NCI-H510A treated with DMSO at 0.1 percent for 48 hours (cell line): ENCODE measurements at places on chromosomes 2 and 18.

DNA sequence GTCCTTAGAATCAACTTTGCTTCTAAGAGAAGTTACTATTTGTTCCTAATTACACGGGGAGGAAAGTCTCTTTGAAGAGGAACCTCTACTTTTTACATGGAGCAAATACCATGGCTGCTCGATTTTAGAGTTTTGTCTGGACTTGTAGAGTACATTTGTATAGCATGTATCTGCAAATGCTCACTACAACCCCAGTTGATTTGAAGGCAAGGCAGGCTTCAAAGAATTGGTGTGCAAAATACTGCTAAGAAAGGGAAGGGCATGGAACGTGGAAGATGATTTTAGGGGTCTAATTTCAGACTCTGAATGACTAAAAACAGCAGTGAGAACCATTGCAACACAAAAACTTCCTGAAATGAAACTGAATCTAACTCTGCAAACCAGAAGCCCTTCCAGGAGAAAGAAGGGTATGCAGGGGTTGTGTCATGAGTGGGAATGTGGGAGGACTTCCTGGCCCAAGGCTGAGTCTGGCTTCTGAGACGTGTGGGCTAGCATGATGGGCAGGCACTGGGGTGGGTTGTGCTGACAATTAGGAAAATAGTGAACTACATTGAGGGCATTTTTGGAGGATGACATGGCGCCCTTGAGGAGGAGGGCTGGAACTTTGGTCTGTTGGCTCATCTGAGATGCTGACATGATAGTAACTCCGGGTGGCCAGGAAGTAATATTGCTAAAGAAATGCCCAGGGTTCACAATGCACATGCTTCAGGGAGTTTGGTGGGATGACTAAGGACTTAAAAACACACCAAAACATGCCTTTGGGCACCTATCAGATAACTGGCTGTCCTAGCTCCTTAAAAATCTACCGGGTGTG, 18.9 kb upstream of the IL1R2 start:
- DNase-seq: no peak

DNA sequence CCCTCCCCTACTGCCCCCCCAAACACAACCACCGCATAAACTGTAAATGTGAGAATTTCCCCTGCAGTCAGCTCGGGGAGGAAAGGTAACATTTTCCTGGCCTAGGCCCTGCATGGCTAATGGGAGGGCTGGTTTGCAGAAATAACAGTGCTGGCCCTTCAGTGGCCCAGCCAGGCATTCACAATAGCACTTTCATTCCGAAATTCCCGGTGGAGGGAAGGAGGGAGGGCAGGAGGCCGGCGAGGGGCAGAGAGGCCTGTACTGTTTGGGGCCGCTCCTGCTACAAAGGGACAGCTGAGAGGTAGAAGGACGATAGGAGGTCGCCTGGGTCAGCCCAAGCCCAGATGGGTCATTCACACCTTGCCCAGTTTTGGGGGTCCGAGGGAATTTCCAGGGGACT, 11.3 kb downstream of the CYP26B1 start:
- DNase-seq: no peak

GRCh38 chr2:225171350-225171749, 129.1 kb upstream of the DOCK10 start:
- no peak for DNase-seq

- peak; percentile 19 for DNase-seq
These were observed 30.0 kb upstream of the IGFBP2 start for GRCh38 chr2:216603010-216603883.

DNA sequence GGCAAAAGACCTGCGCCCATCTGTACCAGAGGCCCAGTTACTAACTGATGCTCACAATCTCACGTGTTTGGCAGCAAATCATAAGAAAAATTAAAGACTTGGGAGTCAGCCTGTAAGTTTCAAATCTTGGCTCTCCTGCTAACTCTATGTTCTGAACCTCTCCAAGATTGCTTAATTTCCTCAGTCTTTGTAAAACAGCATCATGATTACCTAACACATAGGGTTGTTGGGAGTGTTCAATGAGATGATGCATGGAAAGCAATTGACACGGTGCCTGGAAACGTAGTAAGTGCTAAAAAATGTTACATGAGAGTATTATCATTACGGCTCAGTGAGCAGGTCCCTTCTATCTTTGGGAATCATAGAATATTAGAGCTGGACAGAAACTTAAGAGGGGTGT, 497.6 kb upstream of the TCF4 start:
- no peak for DNase-seq

- DNase-seq: no peak
These were observed 101.0 kb upstream of the NT5C1B start for GRCh38 chr2:18690342-18690741.

DNA sequence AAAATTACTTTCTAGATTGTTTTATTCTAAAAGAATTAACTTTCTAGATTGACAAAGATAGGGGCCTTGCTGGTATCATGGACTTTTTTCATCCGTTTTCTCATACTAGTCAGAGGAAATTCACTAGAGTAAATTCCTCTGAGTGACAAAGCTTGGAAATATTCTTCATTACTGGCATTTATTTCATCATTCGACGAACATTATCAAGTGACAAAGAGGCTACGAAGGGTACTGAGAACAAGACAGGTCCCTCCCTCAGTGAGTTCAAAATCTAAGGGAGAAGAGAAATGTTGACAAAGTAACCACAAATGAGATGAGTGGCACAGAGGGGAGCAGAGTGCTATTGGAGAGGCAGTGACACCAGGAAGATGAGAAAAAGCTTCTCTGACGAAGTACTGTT, 4.3 kb downstream of the EPG5 start:
- DNase-seq: no peak

GRCh38 chr18:75916624-75916982, 489.1 kb upstream of the SMIM21 start:
- no peak for DNase-seq

DNA sequence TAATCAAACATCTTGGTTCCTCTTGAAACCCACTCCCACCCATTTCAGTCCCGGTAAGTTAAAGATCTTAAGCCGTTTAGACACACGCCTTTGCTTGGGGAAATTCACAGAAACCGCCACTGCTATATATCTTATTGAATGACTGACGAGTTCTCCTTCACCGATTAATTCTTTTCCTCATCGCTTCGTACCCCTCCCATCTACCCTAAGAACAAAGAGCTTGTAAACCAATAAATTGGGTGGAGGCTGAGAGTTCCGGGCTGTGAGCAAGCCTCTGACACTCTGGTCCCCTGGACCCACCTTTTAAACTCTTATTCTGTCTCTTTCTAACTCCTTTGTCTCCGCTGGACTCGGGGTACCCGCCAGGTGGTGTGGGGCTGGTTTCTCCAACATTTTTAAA, 30.6 kb downstream of the TMEM131 start:
- no peak for DNase-seq

- DNase-seq: no peak
These were observed 160.2 kb upstream of the CCDC150 start for GRCh38 chr2:196479350-196479749.

- no peak for DNase-seq
These were observed 114.9 kb upstream of the XIRP2 start for GRCh38 chr2:166773308-166773949.

- no peak for DNase-seq
These were observed 91.3 kb upstream of the RAB27B start for GRCh38 chr18:54736981-54737380.

- DNase-seq: no peak
These were observed 146.3 kb downstream of the TDRD15 start for GRCh38 chr2:21270083-21270491.

DNA sequence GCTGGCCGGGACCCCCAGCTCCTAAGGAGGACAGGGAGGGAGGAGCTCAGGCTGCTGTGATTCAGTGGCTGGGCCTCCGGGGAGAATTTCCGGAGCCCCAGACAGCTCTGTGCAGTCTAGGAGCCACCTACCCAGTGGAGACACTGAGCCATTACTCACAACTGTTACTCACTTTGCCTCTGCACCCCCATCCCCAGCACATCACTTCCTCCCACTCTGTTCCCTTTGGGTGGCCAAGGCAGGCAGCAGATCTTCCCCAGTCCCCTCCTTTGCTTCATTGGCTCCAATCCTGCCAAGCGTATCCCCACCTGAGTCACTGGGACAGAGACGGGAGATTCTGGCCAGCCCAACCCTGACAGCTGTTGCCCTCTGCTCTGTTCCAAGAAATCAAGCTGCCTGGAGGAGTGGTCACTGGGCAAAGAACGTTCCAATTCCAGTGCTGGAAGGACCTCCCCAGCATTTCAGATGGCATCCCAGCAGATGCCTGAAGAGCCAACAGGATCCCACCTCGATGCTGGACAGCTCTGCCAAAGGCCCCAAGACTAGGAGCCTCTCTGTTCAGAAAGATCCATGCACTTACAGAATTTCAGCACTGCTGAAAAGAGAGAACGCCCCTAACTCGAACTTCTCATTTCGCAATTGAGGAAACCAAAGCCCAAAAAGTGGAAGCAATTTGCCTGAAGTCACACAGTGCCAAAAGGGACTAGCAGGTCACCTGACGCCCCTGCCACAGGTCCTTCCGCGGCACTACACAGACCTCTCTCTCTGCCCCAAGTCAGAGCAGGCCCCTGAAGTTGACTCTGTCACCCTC, 68.3 kb downstream of the TNS1 start:
- DNase-seq: no peak

GRCh38 chr2:85582492-85582891, 1.7 kb upstream of the VAMP5 start:
- no peak for DNase-seq

GRCh38 chr2:59206361-59206760, 965.2 kb upstream of the FANCL start:
- no peak for DNase-seq

DNA sequence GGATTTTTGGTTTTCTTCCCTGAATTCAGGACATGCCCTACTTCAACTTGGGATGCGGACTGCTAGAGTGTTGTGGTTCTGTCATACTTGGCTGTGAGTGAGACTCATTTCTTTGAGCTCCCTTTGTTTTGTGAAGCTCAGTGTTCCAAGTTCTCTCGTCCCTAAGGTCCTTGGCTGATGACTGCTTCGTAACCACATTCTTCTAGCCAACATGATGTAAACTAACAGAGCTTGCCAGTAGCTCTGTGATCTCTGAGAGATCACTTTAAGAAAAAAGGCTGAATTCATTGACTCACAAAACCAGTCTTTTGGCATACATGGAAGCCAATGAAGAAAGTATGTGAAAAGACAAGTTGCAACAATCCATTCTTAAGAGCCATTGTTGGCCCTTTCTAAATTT, 96.9 kb upstream of the MSTN start:
- DNase-seq: no peak

DNA sequence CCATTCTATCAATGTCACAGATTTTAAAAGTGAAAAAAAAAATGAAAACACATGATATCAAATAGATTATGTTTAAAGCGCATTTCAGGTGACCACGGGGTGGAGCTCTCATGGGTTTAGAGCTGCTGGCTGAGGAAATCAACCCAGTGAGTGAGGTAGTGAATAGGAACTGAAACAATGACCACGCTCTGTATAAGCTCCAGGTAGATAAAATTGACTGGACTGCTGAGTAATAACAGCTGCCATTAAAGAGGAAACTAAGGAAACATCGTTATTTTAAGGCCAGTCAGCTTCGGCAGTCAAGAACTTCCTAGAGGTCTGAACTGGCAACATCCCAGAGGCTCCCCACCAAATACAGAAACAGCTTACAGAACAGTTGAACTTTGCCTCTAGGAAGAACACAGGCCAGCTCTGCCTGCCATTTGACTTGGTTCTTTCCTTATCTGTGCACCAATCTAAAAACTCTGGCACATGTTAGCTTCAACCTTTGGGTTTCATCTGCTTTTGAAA, 185.9 kb downstream of the PDE1A start:
- DNase-seq: peak; percentile 58

DNA sequence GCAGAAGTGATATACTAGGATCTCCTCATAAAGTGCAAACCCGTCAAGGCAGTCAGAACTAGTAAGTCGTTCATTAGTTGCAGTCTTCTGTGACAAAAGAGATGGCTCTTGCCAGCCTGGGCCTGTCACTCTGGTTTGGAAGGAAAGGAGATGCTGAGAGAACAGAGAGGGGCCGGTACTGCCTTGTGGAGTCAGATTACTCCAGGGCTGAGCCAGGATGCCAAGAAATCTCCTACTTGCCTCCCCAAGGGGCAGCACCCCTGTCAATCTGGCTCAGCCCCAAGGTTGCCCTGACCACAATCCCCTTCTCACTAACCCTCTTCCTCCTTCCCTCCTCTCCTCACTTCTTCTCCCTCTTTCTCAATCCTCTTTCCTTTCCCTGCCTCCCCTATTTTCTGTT, 62.9 kb upstream of the ASPRV1 start:
- no peak for DNase-seq

- no peak for DNase-seq
These were observed 20.1 kb upstream of the CD207 start for GRCh38 chr2:70855667-70856066.
